Muscle of leg (tissue), 16 donors: ENCODE measurements at places on chromosomes 13 and 19.

DNA sequence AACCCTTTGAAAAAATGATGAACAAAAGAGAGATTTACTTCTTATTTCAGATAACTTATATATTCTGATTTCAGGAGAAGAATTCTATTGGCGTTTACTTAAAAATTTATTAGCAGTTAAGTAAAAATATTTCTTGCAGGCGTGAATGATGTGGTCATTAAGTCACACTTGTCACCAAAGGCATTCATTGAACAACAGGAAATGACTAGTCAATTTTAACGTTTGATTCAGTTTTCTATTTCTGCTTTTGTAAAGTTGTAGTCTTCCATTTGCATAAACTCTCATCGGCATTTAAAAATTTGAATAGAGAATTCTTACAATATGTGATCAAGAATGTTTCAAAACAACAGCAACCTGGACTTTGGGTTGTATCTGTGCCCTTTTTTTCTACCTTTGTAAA lies 83.4 kb downstream of the GPR12 start:
- no peak for DNase-seq

DNA sequence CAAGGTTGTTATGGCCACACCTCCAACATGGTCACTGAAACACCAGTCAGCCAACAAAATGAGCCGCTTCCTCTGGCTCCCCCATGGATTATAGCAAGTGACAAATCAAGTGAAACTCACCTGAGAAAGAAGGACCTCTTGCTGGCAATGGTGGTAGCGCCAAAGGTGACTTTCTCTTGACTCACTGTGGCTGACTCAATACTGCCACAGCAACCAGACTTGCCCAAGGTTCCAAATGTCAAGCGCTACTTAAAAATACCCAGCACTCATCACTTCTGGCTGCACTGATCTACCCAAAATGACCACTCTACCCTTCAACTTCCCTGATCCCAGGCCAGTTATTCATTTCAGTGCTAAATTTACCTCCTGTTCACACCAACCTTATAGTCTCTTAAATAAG lies 495.5 kb downstream of the FOXO1 start:
- no peak for DNase-seq

DNA sequence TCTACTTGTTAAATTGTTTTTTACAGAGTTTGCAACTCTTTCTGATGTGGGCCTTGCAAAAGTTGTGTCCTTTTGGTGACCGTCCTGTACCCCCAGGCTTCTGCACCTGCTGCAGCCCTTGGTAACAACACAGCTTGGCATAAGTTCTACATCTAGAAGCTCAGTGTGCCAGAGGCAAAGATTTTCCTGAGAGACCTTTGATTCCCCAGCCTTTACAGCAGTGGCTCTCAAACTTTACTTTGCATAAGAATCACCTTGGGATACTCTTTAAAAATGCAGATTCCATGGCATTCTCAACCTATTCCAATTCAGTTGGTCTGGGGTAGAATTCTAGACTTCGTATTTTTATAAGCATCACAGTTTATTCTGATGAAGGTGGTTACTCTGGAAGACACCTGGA lies 260.9 kb downstream of the DCT start:
- DNase-seq = no peak

DNA sequence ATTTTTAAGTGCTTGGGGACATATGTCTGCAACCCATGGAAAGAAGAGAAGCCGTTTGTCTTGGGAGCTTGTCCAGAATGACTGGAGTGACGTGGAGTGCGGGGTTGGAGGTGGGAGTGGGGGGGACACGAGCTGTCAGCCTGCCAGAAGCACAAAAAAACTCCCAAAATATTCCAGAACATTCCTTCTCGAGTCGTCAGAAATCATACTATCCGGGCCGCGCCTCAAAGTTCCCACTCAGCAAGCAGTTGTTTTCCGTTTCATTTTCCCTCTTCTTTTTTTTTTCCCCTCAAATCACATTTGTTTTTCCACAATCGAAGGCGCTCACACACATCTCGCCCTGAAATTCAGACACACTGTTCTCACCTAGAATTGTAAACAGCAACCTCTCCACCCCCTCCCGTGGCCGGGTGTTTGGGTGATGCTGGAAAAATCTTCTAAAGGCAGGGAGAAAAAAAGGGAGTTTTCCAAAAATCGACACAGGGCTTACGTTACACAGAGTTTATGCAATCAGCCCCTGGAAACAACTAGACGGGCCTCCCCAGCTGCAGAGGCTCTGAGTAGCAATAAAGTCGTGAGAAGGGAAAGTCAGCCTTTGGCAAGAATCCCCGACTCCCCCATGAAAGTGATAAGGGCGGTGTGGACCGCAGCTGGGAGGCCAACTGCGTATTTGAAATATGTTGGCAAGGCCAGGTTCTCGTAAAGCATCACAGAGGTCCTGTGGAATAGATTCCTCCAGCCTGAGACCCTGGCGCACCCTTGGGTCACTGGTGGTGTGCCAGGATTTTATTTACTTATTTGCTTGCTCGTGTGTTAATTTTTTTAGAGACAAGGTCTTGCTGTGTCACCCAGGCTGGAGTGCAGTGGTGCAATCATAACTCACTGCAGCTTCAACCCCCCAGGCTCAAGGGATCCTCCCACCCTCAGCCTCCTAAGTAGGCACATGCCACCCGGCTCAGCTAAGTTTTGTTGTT lies 31.2 kb upstream of the KLF2 start:
- DNase-seq = peak; percentile 99

DNA sequence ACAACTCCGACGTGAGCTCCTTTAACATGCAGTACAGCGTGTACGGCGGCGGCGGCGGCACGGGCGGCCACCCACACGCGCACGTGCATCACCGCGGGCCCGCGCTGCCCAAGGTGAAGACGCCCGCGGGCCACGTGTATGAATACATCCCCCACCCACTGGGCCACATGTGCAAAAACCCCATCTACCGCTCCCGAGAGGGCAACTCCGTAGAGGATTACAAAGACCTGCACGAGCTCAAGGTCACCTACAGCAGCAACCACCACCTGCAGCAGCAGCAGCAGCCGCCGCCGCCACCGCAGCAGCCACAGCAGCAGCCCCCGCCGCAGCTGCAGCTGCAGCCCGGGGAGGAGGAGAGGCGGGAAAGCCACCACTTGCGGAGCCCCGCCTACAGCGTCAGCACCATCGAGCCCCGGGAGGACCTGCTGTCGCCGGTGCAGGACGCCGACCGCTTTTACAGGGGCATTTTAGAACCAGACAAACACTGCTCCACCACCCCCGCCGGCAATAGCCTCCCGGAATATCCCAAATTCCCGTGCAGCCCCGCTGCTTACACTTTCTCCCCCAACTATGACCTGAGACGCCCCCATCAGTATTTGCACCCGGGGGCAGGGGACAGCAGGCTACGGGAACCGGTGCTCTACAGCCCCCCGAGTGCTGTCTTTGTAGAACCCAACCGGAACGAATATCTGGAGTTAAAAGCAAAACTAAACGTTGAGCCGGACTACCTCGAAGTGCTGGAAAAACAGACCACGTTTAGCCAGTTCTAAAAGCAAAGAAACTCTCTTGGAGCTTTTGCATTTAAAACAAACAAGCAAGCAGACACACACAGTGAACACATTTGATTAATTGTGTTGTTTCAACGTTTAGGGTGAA lies 6.6 kb downstream of the SLITRK5 start:
- DNase-seq = peak; percentile 39

GRCh38 chr13:77692746-77693448 lies 4.6 kb upstream of the SLAIN1 start:
- DNase-seq = no peak

- no peak for DNase-seq
Observed at GRCh38 chr13:111383591-111384440, 63.4 kb downstream of the TEX29 start.

DNA sequence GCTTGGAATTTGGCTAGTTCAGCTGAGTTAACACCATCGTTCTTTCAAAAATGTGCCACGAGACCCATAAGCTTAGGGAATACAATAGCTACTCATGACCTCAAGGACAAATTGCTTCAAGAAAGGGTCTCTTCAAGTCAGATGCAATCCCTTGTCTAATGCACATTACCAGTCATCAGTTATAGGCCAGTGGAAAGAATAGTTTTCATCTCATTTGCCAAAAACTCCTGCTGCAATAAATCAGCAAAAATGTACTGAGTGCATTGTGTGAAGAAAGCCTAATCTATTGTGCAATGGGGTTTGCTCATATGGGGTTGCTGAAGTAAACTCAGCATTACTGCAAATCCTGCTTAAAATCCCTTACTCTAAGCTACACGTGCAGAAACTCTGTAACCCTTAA lies 208.3 kb upstream of the NBEA start:
- DNase-seq = peak; percentile 77

DNA sequence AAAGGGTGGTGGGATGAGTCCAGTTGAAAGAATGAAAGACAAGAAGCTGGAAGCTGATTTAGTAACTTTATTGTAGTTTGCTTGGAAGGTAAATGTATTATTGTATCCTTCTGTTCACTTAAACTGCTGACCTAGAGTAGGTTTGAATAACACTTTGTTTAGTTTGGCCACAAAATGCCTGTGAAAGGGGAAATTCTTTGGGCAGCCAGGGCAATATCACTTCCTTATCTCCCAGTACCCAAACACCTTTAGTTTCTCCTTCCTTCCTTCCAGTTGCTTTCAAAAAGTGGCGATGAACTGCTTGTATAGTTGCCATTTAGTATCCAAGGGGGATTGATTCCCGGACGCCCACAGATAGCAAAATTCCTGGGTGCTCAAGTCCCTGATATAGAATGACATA lies 120.1 kb downstream of the PAN3 start:
- no peak for DNase-seq

GRCh38 chr13:29674532-29674931 lies 79.0 kb upstream of the SLC7A1 start:
- DNase-seq = no peak

GRCh38 chr13:47158593-47158992 lies 261.7 kb upstream of the HTR2A start:
- no peak for DNase-seq

DNA sequence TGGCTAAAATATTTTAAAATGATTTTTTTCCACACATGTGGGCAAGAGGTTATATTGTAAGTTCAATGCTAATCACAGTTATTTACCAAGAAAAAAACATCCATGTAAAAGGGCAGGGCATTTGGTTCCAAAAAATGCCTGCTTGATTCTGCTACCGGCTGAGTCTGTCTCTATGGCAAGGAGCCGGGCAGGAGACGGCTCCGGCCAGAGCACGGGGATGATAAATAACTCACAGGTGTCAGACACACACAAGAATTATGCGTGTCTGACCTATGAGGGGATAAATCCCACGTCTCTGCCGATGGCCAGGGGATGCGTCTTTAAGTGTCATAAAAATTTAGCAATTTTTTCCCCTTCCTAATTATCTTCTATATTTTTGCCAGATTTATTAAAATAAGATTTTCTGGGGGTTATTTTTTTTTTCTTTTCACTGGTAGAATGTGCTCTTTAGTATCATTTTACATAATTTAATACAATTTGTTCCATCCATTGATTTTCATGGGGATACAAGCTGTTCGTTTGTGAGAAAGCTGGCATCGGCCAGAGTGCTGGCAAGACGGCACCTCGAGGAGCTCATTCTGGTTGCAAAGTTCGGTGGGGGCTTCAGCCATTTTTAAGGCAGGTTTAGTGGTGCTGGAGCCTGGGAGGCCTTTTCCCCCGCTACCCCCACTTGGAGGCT lies 253.9 kb downstream of the ZNF536 start:
- no peak for DNase-seq

DNA sequence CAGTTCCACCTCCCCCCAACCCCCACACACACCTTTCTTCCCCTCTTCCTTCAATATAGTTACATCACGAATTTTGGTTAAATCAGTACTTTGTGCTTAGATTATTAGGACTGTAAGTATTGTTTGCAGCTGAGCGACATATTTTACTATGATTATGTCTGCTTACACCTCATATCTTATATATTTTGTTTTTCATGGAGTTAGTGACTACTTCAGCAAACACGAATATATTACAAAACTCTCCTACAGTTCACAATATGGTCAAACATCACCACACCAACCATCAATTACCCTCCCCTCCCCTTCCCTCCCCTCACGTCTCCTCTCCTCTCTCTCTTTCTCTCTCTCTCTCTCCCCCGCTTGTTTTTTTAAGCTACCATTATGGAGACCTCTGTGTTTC lies 152.9 kb downstream of the TBC1D4 start:
- no peak for DNase-seq
